Lower leg skin (tissue), 4 donors: ENCODE measurements at places on chromosomes 5 and 9. TPM values are rescaled to one million over a fixed set of nuclear protein-coding genes. Genes with fewer than 3 reads are reported as not detected.
A peak's percentile ranks its signal among the peaks of the same experiment; 100 is the strongest.

DNA sequence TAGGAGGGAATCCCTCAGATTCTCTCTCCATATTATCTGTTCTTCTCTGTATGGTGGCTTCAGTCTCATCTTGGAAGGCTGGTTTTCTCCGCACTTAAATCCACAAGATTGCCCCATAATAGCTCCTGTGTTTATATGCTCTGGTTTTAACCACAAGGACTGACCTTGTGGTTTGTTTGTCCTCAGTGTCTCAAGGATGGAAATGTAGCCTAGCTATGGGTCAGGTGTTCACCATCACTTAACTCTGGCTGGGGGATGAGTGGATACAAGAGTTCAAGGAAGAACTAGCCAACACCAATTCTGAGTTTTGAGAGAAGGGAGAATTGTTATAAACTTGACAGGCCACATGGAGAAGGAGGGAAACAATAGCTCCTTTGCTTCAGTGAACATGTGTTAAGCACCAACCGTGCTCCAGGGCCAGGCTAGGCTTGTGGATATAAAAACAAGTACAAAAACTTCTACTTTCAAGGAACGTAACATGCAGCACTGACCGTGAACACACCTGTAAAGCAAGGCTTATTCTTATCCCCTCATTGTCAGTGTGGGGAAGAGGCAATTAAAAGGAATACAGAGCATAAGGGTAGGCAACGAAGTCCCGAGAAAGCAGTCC lies 75.6 kb upstream of the VLDLR start:
- no peak for DNase-seq

Gene MYORG
- 4.3 TPM for total RNA-seq

- DNase-seq = no peak
Observed at GRCh38 chr5:68822796-68823195, 271.0 kb upstream of the SLC30A5 start.

DNA sequence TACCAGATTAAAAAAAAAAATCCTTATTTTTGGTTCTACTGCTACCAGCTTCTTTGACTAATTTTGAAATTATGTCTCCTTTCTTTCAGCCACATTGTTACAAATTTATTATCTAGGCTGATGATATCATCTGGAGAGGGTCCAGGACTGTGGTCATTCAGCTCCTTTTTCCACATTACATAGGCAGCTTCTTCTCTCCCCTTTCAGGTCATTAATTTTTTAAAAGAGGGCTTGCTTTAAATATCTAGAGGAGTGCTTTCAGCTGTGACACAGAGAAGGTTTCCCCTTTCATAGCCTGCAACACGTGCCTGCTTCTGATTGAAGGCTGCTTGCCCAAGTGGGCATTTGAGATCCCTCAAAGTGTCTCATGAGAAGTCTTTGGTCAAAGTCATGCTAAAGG lies 155.7 kb upstream of the PAPPA start:
- DNase-seq = no peak

Gene REEP2
- 1.4 TPM for total RNA-seq

- DNase-seq = no peak
Observed at GRCh38 chr5:18497089-18497488, 862.8 kb downstream of the TAF11L14 start.

Gene EEIG1
- 36.2 TPM for total RNA-seq

Gene NFIB
- 68.7 TPM for total RNA-seq

- no peak for DNase-seq
Observed at GRCh38 chr5:96129276-96129675, 167.6 kb upstream of the ELL2 start.

Gene FGF1
- 0.38 TPM for total RNA-seq

DNA sequence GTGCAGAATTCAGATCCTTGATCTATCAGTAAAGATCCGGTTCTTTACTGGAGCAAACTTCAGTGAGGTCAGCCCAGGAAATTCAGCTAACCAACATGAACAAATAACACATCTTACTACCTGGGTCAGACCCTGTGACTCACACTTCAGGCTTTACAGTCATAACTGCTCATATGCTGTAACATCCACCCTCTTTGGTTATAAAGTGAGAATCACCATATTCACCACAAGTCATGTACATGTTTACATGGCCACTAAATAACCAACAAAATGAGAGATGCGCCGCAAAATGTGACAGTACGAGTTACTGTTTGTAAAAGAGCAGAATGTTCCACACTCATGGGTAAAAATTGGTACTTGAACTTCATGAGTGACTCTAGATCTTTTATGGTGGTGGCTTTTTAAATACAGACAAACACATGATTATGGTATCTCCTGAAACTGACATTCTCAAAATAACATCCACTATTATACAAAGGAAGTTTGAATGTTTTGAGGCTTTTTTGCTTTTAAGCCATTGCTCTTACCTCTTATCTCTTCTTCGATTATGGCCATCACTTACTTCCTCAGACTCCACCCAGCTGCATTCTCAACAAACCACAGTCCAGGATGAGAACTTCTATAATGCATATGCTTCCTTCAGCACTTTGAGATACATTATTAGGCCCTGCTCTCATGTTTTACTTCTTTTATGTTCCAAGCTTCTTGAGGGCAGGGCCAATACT lies 516.6 kb downstream of the RAB3C start:
- no peak for DNase-seq

DNA sequence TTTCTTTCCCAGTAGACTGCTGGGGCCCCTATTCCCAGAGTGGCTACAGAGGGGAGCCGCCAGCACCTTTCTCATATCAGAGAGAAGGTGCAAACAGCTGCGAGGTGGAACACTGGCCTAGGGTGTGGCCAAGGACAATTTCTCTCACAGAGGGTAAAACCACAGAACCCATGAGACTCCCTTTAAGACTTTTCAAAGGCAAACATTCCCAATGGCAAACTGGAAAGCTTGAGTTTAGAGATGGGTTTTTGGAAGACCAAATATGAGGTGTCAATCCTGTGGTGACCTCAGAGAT lies 335.1 kb upstream of the PIK3R1 start:
- no peak for DNase-seq

Gene C8G
- not detected for total RNA-seq

Gene BTNL3
- not detected for total RNA-seq

DNA sequence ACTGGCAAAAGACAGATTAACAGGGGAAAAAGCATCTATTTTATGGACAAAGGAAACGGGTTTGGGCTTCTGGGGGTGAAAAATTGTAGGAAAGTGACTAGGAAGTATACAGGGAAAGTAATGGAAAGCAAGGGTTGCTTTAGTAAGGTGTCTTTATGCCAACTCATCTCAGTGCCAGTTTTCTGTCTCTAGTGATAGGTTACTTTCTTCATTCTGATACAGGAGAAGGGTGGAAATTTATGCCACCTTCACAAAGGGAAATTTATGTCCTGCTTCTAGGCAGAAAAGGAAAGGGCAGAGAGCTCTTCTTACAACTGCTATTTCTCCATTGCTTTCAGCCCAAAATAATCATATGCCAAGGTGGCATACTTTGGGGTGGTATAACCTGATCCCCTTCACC lies 20.1 kb upstream of the ERMP1 start:
- no peak for DNase-seq

DNA sequence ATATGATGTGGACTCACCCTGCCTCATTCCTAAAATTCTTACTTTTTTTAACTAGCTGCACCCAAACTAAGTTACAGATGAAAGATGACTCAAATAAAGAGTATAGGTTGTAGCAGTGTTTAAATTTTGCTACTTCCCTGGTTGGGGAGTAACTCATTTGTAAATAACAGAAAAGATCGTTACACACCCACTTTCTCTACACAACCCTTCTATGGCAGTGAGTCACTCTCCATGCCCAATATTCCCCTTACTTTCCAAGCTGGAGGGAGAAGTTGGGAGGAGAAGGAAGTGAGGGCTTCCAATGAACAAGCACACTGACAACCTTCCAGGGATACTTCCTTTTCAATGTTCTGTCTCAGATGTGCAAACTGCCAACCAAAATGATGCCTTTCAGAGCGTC lies 1.9 kb downstream of the RASEF start:
- DNase-seq = no peak

Gene HEMGN
- not detected for total RNA-seq

Gene C9orf153
- total RNA-seq = not detected

Gene NTRK2
- 6.2 TPM for total RNA-seq

Gene GFRA3
- total RNA-seq = 1.6 TPM

- DNase-seq = no peak
Observed at GRCh38 chr5:53008751-53009150, 19.6 kb downstream of the ITGA2 start.

GRCh38 chr9:4490705-4491625 lies 697 bp downstream of the SLC1A1 start:
- no peak for DNase-seq

GRCh38 chr9:97788763-97789663 lies 64.0 kb upstream of the FOXE1 start:
- no peak for DNase-seq

GRCh38 chr9:6852243-6852963 lies 94.6 kb downstream of the KDM4C start:
- DNase-seq = no peak

Gene FOXD4
- total RNA-seq = not detected

DNA sequence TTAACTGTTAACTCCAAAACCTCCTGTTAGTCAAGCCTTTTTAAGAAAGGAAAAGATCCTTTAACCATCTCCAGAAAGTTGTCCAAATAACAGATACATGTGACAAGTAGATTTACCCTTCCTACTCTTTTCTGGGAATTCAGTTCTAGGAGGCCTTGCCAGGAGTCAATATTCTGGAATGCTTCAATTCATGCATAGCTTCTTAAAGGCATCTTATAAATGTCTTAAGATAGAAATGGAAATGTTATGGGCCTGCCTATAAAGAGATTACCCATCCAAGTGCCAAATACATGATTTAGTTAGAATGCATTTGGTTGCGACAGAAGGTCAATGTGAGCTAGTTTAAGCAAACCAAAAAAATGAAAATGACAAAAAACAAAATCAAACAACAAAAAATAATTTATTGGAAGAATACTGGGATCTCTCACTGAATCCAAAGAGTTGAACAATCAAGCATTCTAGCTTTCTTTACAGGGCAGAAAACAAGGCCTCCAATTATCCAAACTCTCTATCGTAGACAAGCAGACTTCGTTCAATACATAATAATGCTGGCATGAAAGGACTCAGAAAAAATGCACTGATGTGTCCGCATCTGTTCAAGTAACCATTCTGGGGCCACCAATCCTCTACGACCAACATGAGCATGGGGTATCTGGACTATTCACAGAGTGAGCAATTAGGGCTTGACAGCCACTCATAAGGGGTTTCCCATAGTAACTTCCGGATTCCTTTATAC lies 188.6 kb downstream of the CTNND2 start:
- DNase-seq = no peak

Gene PCDHAC1
- total RNA-seq = 0.16 TPM

Gene OR1Q1
- total RNA-seq = not detected

DNA sequence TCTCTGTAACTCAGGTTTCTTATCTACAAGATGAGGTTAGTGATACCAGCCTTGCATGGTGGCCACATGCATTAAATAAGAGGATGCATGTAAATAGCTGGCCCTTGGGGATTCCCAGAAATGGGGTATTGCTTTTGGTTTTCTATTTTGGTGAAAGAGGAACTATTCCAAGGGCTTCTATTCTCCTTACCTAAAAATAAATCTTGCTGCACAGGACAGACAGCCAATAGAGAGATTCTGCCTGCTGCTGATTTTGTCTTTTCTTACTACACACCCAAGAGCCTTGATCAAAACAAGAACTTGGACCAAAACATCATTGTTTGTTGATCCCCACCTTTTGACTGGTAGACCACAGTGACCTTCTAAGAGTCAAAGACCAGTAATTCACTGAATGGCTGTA lies 161.8 kb downstream of the PJA2 start:
- DNase-seq = no peak

DNA sequence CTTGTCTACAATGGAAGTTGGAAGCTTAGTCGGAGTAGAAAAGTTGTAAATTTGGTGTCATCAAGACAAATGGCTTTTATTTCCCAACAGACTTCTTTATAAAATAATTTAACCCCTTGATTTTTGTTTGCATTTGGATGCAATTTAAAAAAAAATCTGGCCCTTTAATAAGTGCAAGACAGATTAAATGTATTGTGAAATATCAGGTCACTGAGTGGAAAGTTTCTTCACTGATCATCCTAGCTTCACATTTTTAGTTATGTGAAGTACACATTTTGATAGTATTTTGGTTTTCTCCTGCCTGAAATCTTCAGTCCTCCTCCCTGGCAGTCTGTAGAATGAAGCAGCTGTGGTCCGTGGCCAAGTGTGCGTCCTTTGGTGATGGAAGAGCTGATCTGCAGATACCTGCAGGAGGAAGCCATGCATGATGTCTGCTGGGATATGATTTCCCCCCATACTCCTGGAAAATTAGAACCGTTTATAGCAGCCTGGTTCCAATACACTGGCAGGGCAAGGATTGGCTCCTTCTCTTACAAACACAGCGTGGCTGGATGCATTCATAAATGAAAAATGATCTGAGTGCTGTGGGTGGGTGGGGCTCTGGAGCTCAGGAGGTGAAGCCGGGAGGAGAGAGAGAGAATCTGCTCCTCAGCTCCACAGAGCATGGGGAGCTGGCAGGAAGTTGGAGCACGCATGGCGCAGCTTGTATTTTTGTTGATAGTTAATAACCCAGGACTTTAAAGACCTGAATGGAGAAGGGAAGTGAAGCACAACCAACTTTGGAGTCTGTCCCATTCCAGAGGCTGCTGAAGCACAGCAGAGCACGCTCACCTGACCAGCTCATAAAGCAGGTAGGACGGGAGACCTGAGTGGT lies 238.4 kb downstream of the GOLPH3 start:
- DNase-seq = peak; percentile 53

DNA sequence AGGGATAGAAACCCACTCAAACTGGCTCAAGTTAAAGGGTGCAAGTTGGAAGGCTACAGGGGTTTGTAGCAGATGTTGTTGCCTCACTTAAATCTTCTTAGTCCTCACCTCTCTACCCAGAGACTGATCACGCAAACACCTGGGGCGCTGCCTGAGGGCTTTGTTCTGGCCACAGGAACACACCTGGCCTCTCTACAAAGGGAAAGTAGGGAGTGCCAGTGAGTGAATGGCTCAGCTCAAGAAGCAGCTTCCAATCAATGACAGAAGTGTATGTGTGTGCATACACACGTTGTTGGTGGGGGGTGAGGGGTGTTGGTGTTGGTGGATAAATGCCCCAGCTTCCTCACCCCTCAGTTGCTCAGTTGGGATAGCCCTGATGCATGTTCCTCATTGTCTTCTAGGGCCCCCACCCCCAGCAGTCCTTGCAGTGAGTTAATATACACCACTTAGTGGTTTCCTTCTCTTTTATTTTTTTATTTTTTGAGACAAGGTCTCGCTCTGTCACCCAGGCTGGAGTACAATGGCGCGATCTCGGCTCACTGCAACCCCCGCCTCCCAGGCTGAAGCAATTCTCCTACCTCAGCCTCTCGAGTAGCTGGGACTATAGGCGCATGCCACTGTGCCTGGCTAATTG lies 30.6 kb upstream of the CTNNA1 start:
- no peak for DNase-seq

- no peak for DNase-seq
Observed at GRCh38 chr9:109868722-109869121, 88.7 kb downstream of the PALM2AKAP2 start.

DNA sequence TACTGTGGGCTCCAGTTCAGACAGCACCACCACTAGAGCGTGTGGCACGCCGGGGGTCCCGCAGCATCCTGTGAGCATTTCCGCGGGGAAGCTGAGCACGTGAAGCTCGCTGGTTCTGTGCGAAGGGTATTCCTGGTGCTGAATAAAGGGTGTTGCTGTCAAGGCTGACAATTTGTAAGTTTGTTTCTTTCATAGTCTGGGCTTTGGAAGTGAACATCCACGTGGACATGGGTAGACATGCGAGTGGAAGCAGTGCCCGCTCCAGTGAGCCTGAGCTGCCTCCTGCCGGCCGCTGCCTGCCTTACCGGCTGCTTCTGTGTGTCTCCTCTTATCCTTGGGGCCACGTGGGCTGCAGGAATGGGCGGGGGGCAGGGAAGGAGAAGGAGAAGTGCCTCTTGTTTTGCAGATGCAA lies 14.7 kb downstream of the NDUFS6 start:
- DNase-seq = no peak
